ENCODE measurements at places on chromosomes 6 and 20. TPM values are rescaled to one million over a fixed set of nuclear protein-coding genes. Genes with fewer than 3 reads are reported as not detected.

DNA sequence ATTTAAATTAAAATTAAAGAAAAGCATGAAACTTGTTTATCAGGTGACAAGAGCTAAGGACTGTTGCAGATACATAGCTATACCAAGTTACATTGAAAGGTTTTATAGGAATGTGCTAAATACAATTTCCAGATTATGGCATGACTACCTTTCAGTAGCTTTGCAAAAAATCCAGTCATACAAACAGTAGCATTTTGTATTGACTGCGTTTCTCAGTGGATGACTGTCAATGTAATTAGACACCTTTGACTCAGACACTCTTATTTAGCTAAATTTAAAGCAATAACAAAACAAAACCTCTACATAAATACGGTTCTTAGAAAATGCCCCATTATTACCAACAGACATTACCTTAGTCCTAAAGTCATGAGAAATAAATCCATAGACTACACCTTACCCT is 275.8 kb upstream of the RUNX2 start:
- DNase-seq, result no peak

GRCh38 chr6:37030599-37030998 is 25.1 kb downstream of the FGD2 start:
- DNase-seq, result no peak

GRCh38 chr6:25242567-25242966 is 36.6 kb upstream of the CARMIL1 start:
- no peak for DNase-seq

- no peak for DNase-seq
These were observed 77.8 kb downstream of the DLL1 start for GRCh38 chr6:170212956-170213636.

GRCh38 chr6:558089-558488 is 98.8 kb downstream of the HUS1B start:
- DNase-seq, result no peak

Gene BCL2L1
- polyA plus RNA-seq, result 204 TPM

Gene COL19A1
- 0.01 TPM for polyA plus RNA-seq

- DNase-seq, result no peak
These were observed 13.4 kb downstream of the TRIM38 start for GRCh38 chr6:25975923-25976560.

Gene PLCB4
- 1.6 TPM for polyA plus RNA-seq
